NCI-H2171 (cell line): ENCODE measurements at places on chromosomes 7 and 10.
A peak's percentile ranks its signal among the peaks of the same experiment; 100 is the strongest.

DNA sequence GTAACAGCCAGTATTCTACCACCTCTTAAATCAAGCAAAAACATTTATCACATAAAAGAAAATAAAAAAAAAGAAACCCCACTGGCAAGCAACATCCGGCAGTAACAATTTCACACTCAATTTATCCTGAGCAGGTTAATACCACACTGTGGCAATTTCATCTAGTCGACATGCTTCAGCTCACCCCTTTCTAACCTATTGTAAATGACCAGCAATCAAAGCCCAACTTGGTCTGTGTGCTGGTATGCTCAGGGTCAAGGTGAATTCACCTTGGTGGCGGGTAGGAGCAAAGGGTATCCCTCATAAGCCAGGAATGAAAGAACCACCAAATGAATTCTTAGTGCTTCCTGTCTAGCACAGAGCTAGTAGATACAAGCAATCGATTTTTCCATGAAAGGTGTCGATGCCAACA lies 109.1 kb upstream of the AFAP1L2 start:
- DNase-seq, result no peak

DNA sequence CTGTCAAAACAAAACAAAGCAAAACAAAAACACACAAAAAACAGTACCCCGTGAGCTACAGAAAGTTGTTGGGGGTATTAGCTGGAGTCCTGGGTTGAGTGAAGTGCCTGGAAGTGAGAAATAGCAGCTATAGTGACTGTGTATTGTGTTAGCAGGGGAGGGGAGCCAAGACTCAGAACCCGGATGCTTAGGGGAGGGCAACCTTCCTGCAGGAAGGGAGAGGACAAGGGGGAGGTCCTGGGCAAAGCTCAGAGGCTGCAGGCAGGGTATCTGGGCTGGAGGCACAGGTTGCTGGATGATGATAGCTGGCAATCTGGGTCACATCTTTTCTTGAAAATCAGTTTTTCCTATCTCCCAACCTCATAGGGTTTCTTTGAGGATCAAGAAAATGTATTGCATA lies 75.8 kb upstream of the PARD3 start:
- no peak for DNase-seq

- DNase-seq, result no peak
Observed at GRCh38 chr7:91835091-91835825, 45.2 kb downstream of the MTERF1 start.

GRCh38 chr7:152081088-152081487 lies 55.6 kb downstream of the GALNT11 start:
- DNase-seq, result no peak

DNA sequence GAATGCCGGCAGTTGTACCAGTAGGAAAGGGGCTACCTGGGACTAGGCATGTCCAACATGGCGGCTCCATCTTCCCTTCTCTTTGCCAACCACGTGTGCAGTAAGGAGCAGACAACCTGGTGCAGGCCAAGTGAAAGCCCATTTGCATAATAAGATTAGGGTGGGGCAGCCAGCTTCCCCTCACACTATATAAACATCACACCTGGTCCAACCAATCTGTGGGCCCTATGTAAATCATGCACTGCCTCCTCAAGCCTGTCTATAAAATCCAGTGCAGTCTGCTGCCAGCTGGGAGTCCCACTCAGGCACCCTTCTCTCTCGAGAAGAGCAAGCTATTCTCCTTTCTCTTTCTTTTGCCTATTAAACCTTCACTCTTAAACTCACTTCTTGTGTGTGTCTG lies 429.3 kb downstream of the CALN1 start:
- DNase-seq, result peak; percentile 56

DNA sequence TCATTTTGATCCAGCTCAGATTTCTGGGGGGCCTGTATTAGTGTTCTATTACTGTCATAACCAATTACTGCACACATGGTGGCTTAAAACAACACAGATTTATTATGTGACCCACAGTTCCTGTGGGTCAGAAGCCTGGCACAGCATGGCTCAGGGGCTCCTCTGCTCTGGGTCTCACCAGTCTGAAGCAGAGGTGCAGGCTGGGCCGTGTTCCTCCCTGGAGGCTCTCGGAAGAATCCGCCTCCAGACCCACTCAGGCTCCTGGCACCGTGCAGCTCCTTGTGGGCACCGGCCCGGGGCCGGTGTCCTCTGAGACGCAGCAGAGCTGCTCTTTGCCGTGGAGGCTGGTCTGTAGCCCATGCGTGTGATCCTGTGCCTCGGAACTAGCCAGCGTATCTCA lies 61.5 kb downstream of the RAMP3 start:
- DNase-seq, result no peak

DNA sequence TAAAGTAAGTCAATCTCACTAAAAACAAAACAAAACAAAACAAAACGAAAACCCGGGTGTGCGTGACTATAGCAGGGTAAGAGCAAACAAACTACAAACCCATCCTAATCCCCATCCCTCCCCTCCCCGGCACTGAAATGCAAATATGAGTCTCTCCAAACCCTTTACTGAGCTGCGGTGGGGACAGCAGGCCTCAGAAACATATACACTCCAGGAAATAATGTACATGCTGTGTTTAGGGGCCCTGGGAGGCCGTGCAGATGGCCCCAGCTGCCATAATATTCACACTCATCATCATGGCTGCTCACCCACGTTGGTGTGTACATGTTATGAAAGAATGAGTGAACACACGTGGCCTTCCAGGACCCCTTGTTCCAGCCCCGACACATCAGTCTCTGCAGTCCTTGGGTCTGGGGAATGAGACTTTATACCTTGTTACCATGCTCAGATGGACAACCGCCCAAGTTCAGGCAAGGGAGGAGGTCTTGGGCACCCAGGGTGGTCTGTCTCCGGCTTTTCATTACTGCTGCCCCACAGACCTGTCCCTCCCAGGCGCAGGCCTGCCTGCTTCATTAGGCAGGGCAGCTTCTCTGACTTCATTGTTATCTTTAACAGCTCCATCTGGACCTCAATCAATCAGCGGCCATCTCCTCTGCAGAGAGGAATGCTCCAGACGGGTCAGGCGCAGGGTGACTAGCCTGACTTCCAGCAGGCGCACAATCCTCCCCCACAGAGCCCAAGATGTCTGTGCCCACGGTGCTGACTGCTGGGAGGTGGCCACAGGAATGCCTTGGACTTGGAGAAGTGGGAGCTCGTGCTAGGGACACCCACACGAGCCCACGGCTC lies 20.6 kb downstream of the HSPA12A start:
- DNase-seq, result no peak
